ENCODE measurements at places on chromosomes 16 and 17. TPM values are rescaled to one million over a fixed set of nuclear protein-coding genes. Genes with fewer than 3 reads are reported as not detected.

The MMP2 gene
- 196 TPM for polyA plus RNA-seq

GRCh38 chr17:80365983-80366382, 49.0 kb upstream of the ENDOV start:
- DNase-seq, result no peak

The SLC39A11 gene
- 27.5 TPM for polyA plus RNA-seq

DNA sequence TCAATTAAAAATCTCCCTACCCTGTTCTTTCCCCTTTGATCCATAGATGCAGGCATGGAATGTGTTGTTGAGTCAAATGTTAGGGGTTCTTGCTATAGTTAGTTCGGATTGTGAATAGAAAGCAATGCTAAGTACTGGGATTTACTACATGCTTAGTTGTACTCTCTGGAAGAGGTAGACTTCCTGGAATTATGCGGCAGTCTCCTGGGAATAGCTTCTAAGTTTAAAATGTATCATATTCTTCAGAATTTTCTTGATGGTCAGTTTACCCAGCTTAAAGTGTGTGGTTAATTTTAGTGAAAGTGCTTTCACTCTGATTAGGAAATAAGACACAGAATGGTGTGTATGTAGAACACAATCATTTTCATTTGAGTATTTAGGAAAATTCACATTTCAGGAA, 3.5 kb downstream of the CLTC start:
- DNase-seq, result no peak

- DNase-seq, result peak; percentile 58
Observed at GRCh38 chr17:57739402-57740234, 5.5 kb downstream of the CCDC182 start.

- no peak for DNase-seq
Observed at GRCh38 chr16:47519546-47519945, 58.4 kb downstream of the PHKB start.

GRCh38 chr17:47850692-47851573, at the start of gene SP6:
Gene SP6 (minus strand): TSS chr17:47851163. CDS start chr17:47848429, 2,734 bp downstream.
- peak; percentile 94 for DNase-seq

GRCh38 chr17:35947156-35947585, 3.7 kb upstream of the LYZL6 start:
- DNase-seq, result peak; percentile 76

The GCGR gene
- 2.5 TPM for polyA plus RNA-seq

DNA sequence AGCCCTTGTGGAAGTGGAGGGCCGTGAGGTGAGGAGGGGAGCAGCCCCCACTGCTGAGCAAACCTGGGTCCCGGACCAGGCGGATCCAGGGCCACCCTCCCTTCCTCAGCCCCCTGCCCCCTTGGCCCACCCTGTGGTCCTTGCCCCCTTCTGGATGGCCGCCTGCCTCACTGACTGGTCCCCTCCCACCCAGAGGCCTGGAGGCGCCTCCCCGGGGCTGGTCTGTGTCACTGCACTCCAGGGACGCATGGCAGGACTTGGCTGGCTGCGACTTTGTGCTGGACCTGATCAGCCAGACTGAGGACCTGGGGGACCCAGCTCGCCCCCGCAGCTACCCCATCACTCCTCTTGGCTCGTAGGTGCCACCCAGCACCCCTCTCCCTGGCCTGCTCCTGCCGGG, 19.2 kb upstream of the SMIM5 start:
- no peak for DNase-seq

The PIK3R6 gene
- not detected for polyA plus RNA-seq

The KIAA0753 gene
- polyA plus RNA-seq, result 6.0 TPM

DNA sequence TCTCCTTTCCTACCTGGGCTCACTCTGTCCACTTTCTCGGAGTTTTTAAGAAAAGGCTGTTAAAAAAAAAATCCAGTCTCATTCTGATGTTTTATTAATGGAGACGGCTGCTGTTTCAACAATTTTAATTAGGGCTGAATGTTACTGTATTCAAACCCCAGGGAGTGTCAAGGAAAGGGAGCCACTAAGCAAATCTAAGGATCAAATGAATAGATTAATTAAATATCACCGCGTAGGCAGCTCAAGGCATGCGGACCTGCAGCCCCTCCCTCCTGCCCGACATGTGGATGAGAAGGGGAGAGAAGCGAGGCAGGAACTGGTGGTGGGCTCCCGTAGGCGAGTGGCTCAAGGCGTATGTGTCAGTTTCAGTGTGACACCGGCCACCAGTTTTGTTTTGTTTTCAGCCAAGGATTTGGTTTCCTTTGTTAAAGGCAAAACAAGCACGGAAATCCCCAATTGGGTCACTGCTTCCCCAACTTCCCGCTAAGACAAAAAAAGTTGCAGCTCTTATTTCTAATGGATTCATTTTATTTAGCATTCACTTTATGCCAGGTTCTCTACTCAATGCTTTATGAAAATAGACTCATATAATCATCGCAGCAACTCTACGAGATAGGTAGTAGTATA, 110.6 kb downstream of the GP2 start:
- DNase-seq, result no peak

GRCh38 chr17:79174905-79175856, 100.6 kb downstream of the ENGASE start:
- no peak for DNase-seq

GRCh38 chr17:17812211-17813054, 24.4 kb downstream of the SREBF1 start:
- DNase-seq, result peak; percentile 75

The CES5A gene
- not detected for polyA plus RNA-seq

- peak; percentile 37 for DNase-seq
Observed at GRCh38 chr17:69430488-69430887, 16.0 kb downstream of the MAP2K6 start.

DNA sequence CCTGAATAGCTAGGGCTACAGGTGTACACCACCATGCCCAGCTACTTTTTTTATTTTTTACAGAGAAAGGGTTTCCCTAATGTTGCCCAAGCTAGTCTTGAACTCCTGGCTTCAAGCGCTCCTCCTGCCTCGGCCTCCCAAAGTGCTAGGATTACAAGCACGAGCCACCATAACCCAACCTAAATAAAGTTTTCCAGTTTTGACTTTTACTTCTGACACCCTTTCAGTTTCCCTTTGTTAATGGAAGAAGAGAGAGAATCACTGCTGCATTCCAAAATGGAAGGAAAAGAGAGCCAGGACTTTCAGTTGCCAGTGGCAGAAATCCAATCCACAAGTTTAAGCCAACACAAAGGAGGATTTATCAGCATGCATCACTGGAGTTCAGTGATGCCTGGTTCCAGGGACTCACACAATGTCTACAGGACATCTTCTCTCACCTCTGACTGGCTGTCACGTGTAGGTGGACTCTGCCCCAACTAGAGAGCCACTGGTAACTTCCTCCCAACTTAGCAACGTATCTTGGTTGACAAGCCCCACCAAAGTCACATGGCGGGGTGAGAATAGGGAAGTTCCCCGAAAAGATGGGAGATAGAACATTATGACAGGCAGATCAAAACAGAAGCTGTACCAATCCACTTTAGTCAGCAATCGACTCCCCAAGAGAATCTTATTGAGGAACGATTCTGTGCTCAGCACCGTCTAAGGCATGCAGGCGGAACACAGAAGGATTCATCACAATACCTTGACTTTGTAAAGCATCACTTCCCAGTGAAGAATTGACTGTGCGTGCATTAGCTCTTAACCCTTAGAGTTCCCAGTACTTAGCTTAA, 46.5 kb downstream of the GAS7 start:
- DNase-seq, result no peak

DNA sequence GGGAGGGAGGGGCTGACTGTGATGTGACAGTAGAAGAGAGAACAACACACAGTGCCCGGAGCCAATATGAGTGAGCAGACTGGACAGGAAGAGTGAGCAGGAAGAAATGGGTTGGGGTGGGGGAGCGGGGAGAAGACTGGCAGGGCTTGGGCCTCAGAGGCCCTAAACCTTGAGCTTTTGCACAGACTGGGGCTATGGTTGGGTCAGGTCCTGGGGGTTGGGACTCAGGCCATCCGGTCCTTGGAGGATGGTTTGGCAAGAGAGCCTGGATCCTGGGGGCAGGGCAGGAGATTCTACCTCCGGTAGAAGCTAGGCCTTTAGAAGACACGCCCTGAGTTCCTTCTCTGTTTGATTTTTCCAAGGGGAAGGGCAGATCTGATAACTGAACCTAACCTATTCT, 1.1 kb downstream of the CAMTA2 start:
- peak; percentile 27 for DNase-seq

DNA sequence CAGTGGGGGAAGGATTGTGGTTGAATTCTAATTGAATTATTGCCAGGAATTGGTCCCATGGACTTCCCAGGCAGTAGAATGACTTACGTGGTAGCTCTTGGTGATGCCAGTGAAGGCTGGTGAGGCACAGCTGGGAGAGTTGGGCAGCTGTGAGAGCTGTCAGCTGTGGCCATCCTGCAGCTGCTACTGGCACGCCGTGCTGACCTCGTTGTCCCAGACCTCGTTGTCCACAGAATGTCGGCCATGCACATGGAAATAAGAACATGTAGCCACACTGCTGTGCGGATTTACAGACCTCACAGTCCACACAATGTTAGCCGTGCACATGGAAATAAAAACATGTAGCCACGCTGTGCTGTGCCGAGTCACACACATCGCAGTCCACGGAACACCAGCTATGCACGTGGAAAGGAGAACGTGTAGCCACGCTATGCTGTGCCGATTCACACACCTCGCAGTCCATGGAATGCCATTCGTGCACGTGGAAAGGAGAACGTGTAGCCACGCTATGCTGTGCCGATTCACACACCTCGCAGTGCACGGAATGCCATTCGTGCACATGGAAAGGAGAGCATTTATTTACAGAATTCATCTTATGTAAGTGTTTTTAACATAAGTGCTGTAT, 59.2 kb downstream of the BANP start:
- no peak for DNase-seq

DNA sequence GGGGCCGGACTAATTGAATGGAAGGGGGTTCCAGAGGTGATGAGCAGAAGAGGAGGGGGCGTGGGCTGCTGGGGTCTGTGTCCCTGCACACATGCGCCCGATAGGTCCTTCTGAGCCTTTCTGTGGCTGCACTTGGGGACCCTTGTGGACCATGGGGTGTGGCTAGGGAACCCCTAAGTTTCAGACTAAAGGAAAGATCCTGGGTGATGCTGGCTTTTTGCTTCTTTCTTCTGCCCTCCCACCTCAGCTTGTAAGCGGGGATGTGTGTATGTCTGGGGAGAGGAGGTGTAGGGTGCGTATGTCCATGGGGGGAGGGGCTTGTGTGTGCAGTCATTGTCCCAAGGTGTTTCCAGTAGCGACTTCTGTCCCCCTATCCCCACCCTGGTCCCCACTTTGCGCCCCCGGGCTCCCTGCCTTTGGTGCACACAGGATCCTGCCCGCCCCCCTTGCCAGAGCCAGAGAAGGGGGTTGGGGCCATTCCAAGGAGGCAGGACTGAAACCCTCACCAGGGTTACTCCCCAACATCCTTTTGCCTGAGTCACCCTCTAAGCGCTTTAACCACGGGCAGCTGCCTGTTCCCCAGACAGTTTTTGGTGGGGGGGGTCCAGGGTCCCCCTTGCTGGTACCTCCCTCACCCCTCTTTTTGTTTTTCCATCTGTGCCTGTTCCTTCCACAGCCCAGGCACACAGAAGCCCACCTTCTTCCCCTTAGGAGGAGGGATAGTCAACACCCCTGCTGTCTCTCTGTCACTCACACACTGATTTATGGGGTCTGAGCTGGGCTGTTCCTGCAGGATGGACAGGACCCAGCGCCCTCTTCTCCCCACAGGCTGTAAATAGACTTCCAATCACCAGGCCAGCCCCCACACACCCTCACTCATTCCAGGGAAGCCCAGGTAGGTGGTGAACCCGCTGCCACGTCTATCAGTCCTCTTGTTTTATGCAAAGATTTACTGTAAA, 83.2 kb downstream of the ARHGAP23 start:
- DNase-seq, result no peak

DNA sequence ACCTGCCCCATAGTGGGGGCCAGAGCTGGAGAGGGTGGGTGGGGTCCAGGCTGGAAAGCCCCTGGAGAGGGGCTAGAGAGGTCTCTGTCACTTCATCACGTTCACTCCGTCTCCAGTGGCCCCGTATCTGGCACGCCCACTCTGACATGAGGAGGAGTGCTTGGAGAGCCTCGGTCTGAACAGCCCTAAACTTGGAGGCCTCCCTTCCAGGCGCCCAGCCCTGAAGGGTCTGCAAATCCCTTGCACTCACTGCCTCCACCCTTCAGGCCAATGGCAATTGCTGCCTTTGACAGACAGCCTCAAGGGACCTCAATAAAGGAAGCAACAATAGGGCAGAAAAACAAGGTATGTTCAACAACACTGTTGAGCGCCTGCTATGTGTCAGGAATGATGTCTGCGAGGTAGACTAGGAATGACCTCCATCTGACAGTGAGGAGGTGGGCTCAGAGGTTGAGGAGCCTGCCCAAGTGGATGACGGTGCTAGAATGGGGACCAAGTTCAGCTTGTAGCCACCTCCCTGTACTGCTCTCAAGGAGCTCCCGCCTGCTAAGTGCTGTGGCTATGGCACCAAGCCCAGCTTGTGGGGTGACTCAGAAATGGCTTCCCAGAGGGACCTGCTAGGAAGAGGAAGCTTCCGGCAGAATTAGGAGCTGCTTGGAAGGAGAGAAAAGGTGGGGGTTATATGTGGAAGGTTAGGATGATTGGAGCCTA, 2.9 kb upstream of the EPX start:
- DNase-seq, result no peak

The RAPGEFL1 gene
- 6.0 TPM for polyA plus RNA-seq

DNA sequence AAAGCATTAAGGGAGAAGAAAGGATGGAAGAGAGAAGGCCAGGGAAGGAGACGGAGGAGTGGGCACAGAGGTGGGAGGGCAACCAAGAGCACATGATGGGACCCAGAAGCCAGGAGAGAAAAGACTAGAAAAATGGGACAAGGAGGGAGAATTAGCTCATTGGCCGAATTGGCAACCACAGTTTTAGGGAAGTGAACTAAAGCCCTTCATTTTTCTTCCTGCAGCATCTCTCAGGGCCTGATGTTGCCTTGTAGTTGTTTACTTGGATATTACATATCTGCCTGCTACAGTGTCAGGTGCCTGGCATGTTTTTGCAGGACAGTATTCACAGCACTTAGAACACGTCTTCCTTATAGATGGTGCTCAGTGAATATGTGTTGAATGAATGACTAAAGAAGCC, 19.0 kb downstream of the EMP2 start:
- no peak for DNase-seq

The TBC1D3B gene
- 4.7 TPM for polyA plus RNA-seq

GRCh38 chr17:79406316-79406715, 204.5 kb downstream of the RBFOX3 start:
- DNase-seq, result no peak

DNA sequence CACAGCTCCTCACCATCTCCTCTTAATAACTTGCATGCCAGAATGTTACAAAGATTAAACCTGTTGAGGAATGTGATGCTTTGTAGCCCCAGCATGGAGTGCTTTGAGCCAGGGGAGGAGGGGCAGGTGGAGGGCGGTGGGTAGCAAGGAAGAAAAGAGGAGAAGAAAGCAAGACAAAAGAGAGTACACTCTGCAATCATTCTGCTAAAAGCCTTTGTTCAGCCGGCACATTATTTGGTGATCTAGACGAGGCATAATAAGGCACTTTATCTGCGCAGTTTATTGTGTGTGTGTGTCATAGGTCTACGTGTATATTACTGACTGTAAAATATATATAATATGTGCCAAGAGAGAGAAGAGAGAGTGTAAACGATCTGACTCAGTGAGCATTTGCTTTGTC, 139.1 kb downstream of the SOX9 start:
- no peak for DNase-seq

The ADGRG1 gene
- polyA plus RNA-seq, result 58.0 TPM

GRCh38 chr17:79834565-79835469, 4.4 kb downstream of the CBX4 start:
- DNase-seq, result peak; percentile 26

The TEX19 gene
- polyA plus RNA-seq, result not detected

The AANAT gene
- 0.92 TPM for polyA plus RNA-seq

GRCh38 chr16:22010902-22011301, 3.0 kb downstream of the MOSMO start:
- DNase-seq, result no peak

Data from hepatocyte (in vitro differentiated cells).